Activated naive CD4-positive, alpha-beta T cell treated with anti-CD3 and anti-CD28 coated beads, Interleukin-2, amount 50 U/mL, for 16 hours (primary cell): ENCODE measurements at places on chromosomes 7 and 10.

- DNase-seq: no peak
These were observed 915.8 kb downstream of the XPNPEP1 start for GRCh38 chr10:109007514-109007913.

DNA sequence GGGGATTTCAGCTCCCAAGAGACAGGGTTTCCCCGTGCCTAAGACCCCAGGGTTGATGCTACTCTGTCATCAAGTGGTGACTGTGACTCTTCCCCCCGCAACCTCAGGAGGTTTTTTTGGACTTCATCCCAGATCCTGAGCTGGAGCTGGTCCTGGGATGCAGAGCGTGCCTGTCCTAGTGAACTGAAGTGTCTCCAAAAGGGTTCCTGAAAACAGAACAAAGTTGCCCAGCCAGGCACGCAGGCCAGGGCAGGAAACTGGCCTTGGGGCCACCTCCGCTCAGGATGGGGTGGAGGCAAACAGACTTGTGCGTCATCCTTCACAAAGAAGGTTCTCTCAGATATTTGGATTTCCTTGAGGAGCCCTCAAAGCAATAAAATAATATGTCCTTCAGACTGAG is 118.9 kb downstream of the ITIH5 start:
- no peak for DNase-seq

DNA sequence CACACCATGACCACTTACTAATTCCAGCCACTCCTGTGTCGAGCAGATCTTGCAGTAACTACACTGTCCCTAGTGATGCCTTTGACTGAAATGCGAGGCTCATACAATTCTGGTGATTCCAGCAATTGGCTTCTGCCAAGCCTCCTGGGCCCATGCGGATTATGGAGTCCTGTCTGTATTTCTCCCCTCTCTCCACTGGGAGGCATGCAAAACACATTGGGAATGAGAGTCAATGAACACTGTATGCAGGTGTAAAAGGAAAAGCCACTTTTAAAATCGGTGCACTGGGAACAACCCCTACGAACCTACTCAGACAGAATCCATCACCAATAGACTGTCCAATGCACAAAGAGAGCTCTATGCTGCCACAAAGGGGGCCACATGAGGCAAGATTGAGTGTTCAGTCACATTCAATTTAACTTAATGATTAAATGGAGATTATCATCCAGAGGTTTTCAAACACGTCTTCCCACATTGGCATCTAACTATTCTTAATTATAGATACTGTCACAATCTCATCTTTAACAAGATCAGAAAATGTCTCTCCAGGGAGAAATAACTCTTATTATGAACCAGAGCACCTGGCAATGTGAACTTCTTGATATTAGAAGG is 550.6 kb downstream of the GLRX3 start:
- no peak for DNase-seq

DNA sequence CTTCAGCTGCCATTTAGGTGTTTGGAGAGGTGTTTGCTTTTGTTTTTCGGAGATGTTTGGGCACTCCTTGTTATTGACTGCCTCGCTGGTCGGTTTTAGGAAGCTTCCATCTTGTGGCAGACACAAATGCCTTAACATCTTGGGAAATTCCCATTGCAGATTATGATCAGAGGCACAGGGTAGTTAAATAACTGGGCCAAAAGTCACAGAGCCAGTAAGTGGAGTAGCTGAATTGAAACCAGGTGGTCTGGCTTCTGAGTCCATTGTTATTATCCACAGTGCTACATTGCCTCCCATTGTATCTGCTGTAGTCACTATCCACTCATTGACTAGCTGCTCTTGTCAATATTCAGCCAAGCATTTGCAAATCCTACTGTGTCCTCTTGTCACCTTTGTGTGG is 138.2 kb upstream of the PLPP4 start:
- DNase-seq: no peak

GRCh38 chr7:154627646-154628290 is 375.2 kb downstream of the PAXIP1 start:
- DNase-seq: no peak

DNA sequence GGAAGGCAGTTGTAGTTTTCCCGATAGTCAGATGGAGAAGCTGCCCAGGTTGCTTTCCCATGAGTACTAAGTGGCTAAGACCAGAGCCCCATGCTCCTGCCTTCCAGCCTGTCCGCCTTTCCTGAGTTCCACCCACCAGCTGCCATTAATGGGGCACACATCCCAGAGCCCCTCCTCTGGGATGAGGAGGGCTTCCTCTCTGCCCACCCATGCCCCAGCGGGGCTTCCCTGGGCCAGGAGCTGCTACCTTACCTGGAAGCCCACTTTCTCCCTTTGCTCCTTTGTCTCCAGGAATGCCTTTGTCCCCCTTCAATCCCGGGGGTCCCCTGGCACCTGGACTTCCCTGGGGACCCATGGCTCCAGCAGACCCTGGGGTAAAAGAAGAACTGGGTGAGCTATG is 7.8 kb downstream of the SFTPD start:
- no peak for DNase-seq

GRCh38 chr7:38548605-38549004 is 82.6 kb downstream of the AMPH start:
- no peak for DNase-seq

- no peak for DNase-seq
These were observed 32.4 kb upstream of the MTPN start for GRCh38 chr7:136009488-136010079.

DNA sequence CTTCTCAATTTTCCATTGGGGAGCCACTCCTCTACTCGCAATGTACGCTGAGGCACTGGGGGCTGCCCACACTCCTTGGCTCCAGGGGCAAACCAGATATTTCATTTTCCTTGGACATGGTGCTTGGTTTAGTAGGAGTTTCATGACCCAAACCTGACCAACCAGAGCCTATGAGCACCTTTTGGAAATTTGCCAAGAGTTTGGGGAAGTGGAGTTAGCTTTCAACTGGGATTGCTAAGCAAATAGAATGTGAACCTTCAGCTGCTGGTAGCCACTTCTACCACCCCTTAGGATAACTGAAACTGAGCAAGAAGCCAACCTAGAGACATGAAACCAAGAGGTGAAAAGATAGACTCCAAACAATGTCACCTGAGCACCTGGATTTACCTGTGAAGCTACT is 74.9 kb upstream of the COL13A1 start:
- DNase-seq: no peak

DNA sequence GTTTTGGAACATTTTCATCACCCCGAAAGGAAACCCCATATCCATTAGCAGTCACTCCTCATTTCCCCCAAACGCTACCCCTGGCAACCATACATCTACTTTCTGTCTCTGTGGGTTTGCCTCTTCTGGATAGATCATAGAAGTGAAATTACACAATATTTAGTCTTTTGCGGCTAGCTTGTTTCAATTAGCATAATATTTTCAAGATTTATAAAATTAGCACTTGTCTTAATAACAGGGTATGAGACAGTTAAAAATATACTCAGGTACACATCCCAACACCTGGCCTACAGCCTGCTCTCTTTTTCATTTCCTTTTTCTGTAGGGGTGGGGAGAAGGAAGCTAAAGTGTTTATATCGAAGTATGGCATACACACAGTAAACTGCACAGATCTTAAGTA is 81.4 kb upstream of the LRGUK start:
- DNase-seq: no peak

DNA sequence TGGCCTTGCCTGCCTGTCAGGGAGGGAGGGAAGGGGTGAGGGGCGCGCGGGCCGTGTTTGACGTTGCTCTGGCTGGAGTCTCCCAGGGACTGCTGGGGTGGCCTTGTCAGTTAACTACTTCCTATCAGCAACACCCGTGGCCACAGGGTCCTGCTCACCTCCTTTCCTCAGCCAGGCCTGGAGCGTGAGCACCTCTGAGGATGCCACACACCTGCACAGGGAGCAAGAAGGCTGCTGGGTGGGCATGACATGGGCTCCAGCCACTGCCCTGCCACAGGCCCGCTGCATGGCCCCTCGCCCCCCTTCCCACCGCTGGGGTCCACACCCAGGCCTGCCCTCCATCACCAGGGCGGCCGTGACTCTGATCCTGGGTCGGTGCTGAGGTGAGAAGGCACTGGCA is 212.4 kb downstream of the ELFN1 start:
- DNase-seq: no peak

- no peak for DNase-seq
These were observed 220.0 kb downstream of the KIF20B start for GRCh38 chr10:89921403-89921802.

GRCh38 chr7:73573276-73573675 is 5.1 kb downstream of the TBL2 start:
- no peak for DNase-seq

GRCh38 chr10:102701272-102701671 is 12.9 kb downstream of the ARL3 start:
- no peak for DNase-seq

DNA sequence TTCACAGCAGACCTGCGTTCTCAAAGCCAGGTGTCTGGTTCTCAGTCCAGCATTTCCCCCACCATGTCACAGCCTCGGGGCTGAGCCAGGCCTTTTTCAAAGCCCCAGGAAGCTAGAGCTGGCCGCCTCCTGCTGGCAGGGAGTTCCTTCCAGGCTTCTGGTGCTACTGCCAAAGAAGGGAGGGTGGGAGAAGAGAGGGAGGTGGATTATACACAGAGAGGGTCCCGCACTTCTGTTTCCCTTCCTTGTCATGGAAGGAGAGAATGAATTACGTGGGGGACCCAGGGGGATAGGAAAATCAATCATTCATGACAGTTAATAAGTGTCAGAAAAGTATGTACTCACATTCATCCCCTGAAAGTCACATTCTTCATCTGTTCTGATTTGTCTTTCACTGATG is 600 bp upstream of the LGI1 start:
- no peak for DNase-seq

- no peak for DNase-seq
These were observed 823.8 kb upstream of the CELF2 start for GRCh38 chr10:10193848-10194247.

GRCh38 chr7:122055073-122055472 is 89.0 kb downstream of the AASS start:
- DNase-seq: no peak

- DNase-seq: no peak
These were observed 31.1 kb upstream of the USP6NL start for GRCh38 chr10:11642566-11642965.

DNA sequence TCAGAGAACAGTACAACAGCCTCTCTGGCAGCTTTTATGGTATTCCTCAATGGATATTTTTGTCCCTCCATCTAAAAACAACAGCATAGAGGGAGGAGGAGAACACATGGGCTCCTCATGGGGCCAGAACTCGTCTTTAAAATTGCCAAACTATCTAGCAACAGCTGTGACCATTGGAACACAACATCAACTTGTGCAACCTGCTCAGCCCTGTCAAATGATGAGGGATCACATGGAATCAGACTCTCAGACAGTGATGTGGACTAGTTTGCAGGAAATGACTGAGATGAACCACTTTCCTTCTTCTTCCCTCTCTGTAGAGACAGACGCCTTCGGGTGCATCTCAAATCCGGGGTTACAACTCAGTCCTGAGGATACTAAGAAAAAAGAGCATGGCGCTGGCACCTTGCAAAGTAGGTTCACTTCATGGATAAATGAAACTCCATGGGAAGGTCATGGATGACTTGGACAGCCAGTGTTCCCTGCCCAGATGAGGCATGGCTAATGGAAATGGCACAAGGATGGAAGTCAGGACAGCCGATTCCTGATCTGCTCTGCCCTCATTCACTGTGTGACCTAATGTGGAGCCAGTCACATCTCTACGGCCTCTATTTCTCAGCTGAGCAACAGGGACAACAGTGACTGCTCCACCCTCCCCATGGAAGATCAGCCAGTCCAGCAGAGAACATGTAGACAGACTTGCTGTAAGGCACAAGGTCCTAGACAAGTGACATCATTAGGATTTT is 24.6 kb upstream of the DGKI start:
- no peak for DNase-seq

DNA sequence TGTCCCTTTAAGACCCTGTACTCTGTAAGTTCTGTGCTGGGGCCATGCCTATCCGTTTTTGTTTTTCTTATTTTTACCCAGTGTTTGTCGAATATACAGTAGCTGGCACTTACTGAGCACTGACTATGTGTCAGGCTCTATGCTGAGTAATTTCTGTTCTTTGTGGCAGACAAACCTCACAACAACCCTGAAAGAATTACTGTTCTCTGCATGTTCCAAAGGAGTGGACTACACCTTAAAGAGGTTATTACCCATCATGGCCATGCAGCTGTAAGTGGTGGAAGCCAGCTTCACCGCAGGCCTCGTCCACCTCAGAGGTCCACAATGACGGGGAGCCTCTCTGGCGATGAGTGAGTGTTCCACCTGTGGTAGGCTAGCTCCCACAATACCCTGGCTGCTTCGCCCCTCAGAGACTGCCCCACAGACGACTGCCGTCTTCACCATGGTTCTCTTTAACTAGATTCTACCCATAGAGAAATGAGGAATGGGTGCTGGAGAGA is 30.1 kb upstream of the RBM20 start:
- no peak for DNase-seq

DNA sequence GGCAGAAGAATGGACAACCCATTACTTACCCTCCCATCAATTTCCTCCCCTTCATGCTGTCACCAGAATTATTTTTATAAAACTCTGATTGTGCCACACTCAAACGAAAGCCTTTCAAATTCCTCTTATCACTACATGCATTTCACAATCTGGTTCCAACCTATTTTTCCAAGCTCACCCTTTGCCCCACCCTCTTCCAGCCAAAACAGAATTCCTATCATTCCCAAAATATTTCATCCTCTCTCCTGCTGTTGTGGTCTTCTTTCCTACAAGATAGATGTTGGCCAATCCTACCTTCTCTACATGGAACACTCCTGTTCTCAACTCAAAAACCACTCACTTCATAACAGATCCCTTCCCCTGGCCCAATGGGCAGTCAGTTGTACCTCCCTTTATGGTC is 111.5 kb downstream of the ELAPOR2 start:
- DNase-seq: no peak

DNA sequence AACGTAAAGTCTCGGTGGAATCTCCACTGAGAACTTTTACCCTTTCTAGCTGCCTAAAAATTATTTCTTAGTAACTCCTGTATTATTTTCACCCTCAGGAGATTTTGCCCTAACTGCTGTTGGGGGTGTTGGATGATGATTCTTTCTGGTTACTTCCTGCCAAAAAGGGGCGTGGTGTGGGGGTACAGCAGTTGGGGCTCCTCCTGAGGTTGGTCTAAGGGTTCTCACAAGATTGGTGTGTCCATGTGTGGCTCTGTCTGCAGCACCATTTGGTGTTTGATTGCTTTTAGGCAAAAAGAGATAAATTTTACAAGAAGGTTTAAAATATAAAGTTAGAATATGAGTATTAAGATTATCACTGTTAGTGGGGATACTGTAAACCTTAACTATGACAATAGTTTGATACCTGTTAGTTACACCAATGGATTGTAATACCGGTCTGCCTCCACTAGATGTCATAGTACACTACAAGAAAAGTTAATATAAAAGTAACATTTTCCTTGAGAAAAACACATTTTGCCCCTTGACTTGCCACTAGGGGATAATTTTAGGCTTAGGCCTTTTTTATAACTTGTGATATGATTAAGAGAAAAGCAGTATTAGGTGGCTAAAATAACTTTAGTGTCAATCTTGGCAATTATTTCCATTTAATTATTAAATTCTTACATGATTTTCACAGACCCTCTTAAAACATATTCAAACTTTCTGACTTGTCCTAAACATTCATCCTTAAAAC is 928.7 kb downstream of the IPMK start:
- DNase-seq: no peak

GRCh38 chr7:35285799-35286198 is 31.9 kb upstream of the TBX20 start:
- DNase-seq: no peak

- DNase-seq: no peak
These were observed 3.1 kb downstream of the PARD3 start for GRCh38 chr10:34811968-34812514.

GRCh38 chr7:44771358-44771757 is 22.7 kb downstream of the ZMIZ2 start:
- DNase-seq: no peak

- no peak for DNase-seq
These were observed 789.0 kb downstream of the PHTF2 start for GRCh38 chr7:78587443-78588044.
